OCI-LY7 (cell line): ENCODE measurements at places on chromosomes 7 and 10. TPM values are rescaled to one million over a fixed set of nuclear protein-coding genes. Genes with fewer than 3 reads are reported as not detected.

DNA sequence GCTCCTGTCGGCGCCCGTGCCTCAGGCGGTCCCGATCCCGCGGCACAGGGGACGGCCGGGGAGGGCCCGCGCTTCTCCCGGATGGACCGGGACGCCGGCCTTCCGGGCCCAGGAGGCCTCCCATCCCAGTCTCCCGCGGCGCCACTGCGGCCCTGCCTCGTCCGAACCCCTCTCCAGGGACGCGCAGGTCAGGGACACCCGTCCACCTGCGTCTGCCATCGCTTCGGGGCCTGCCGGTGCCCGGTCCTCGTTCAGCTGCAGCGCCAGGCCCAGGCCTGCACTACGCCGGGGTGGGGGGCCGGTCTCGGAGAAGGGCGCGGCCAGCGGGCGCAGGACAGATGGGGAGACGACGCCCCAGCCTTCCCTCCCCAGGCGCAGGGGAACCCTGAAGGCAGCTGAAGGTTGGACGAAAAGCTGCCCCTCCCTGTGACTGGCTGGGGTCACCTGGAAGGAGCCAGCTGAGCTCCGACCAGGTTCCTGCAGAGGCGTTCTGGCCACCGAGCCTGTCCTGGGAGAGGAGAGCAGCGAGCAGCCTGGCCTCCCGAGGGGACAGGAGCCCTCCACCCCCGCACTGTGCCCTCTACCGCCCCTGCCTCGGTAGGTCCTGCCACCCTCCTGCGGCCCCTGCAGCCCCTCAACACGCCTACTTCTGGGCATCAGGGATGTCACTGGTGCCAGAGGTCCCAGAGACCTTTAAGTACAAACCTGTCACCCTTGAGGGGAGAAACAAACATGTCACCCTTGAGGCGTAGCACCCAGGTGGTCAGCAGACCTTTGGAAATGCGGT lies 84.3 kb downstream of the LANCL2 start:
- no peak for DNase-seq

CACNB2 gene
- not detected in 2 replicates for total RNA-seq

EBF3 gene
- not detected in 2 replicates for total RNA-seq

GRCh38 chr10:104209575-104210198 lies 22.5 kb downstream of the CFAP43 start:
- peak; percentile 31 for DNase-seq

SPDYE2B gene
- total RNA-seq: not detected in 2 replicates

DNA sequence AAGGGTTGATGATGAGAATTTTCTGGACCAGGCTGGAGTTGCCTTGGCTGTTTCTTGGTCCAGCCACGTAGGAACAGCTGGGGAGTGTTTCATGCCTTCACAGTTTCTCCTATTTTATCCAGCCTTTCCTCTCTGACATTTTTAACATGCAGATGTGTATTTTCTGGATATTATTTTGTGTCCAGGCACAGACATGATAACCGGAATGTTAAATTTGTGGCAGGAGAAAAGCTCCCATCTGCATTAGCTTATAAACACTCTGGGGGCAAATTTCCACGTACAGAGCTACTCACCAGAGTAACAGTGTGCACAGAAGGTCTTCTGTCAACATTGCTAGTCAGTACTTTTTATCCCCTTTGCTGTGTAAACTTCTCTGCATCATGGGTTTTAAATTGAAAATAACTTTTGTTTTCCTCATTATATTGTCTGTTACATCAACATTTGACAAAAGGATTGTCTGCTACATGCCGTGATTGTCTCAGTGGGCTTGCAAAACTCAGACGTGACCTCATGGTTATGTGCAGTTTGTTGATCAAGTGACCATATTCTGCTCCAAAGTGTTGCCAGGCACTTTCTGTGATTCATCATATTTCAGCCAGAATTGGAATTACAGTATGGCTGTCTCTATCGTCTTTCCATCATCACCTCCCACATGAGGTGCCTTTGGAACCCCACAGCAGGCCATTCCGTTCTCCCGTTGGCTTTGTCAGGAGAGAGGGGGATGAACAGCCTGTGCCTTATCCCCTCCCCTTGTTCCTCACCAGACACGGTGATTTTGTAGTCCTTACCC lies 41.4 kb downstream of the INSYN2A start:
- DNase-seq: no peak

GRCh38 chr7:100159099-100159623 lies 638 bp upstream of the TRAPPC14 start:
- DNase-seq: no peak

GRCh38 chr10:46546591-46547540 lies 9.6 kb downstream of the GPRIN2 start:
- DNase-seq: no peak
